ENCODE measurements at places on chromosomes 16 and 17. TPM values are rescaled to one million over a fixed set of nuclear protein-coding genes. Genes with fewer than 3 reads are reported as not detected.

Gene RPH3AL
- total RNA-seq: 4.8 TPM

DNA sequence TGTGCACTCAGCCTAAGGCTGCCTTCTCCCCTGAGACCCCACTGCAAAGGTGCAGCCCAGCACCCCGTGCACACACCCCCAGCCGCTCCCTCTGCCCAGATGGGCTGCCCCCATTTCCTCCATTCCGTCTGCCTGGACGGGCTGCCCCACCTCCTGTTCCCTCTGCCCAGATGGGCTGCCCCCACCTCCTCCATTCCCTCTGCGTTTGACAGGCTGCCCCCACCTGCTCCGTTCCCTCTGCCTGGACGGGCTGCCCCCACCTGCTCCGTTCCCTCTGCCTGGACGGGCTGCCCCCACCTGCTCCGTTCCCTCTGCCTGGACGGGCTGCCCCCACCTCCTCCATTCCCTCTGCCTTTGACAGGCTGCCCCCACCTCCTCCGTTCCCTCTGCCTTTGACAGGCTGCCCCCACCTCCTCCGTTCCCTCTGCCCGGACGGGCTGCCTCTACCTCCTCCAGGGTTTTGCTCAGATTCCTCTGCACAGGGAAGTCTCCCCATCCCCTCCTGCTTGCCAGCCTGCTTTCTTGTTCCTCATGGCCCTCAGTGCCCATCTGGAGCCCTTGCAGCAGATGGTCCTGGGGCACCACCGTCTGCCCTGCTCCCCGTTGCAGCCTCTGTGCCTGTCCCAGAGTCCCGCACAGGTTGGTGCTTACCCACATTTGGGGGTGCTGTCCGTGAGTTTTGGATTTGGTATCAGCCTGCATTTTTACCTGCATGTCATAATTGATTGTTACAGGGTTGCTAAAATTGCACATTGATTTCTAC is 23.4 kb upstream of the IL17C start:
- no peak for DNase-seq

Gene ST6GALNAC2
- total RNA-seq: 28.0 TPM

- DNase-seq: no peak
Measured at GRCh38 chr16:77111056-77111565, 79.9 kb upstream of the MON1B start.

- DNase-seq: no peak
Measured at GRCh38 chr17:76019833-76020467, 7.2 kb downstream of the EVPL start.

- DNase-seq: peak; percentile 26
Measured at GRCh38 chr16:12147681-12148080, 171.1 kb downstream of the SNX29 start.

GRCh38 chr16:53784291-53784690 is 80.3 kb downstream of the FTO start:
- no peak for DNase-seq

Gene NTN3
- 3.4 TPM for total RNA-seq

Gene GSG1L2
- not detected for total RNA-seq

GRCh38 chr17:20930081-20930760 is 112.6 kb downstream of the USP22 start:
- peak; percentile 19 for DNase-seq

Gene CCL16
- total RNA-seq: not detected

GRCh38 chr16:65989861-65990604 is 376.5 kb upstream of the CDH5 start:
- DNase-seq: no peak

- DNase-seq: no peak
Measured at GRCh38 chr16:84959045-84959576, 52.2 kb downstream of the ZDHHC7 start.

Gene KRTAP2-3
- total RNA-seq: 0.30 TPM

Gene KNOP1
- total RNA-seq: 10.9 TPM

DNA sequence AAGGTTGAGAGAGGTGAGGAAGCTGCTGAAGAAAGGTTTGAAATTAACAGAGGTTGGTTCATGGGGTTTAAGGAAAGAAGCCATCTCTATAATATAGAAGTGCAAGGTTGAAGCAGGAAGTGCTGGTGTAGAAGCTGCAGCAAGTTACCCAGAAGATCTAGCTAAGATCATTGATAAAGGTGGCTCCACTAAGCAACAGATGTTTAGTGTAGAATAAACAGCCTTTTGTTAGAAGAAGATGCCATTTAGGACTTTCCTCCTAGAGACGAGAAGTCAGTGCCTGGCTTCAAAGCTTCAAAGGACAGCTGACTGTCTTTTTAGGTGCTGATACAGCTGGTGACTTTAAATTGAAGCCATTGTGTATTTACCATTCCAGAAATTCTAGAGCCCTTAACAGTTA is 29.3 kb downstream of the GOSR1 start:
- no peak for DNase-seq

- DNase-seq: no peak
Measured at GRCh38 chr16:60727851-60728250, 1308.4 kb downstream of the CDH8 start.

DNA sequence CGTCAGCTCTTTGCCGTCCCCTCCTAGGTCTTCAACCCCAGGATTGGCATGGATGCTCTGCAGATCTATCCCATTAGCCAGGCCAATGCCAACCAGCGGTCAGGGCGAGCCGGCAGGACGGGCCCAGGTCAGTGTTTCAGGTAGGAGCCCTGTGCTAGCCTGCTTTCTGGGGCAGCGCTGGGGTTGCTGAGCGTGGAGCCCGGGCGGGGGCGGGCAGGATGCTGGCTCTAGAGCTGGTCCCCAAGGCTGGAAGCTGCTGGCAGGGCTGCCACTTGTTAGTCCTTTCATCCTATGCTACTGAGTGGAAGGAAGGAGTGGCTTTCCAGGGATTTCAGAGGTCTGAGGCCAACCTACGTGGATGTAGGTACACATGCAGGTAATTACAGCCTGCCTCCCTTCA is 12.3 kb downstream of the DHX38 start:
- DNase-seq: no peak

Gene TTYH2
- 16.5 TPM for total RNA-seq

DNA sequence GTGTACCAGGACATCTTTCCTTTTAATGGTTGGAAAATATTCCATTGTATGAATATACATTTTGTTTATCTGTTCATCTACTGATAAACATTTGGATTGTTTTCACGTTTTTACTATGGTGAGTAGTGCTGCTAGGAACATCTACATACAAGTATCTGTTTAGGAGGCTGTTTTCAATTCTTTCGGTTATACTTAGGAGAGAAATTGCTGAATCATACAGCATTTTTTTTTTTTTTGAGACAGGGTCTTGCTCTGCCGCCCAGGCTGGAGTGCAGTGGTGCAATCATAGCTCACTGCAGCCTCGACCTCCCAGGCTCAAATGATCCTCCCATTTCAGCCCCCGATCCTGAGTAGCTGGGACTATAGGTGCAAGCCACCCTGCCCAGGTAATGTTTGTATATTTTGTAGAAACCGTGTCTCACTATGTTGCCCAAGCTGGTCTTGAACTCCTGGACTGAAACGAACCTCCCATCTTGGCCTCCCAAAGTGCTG is 122.9 kb downstream of the CRLF3 start:
- DNase-seq: no peak

DNA sequence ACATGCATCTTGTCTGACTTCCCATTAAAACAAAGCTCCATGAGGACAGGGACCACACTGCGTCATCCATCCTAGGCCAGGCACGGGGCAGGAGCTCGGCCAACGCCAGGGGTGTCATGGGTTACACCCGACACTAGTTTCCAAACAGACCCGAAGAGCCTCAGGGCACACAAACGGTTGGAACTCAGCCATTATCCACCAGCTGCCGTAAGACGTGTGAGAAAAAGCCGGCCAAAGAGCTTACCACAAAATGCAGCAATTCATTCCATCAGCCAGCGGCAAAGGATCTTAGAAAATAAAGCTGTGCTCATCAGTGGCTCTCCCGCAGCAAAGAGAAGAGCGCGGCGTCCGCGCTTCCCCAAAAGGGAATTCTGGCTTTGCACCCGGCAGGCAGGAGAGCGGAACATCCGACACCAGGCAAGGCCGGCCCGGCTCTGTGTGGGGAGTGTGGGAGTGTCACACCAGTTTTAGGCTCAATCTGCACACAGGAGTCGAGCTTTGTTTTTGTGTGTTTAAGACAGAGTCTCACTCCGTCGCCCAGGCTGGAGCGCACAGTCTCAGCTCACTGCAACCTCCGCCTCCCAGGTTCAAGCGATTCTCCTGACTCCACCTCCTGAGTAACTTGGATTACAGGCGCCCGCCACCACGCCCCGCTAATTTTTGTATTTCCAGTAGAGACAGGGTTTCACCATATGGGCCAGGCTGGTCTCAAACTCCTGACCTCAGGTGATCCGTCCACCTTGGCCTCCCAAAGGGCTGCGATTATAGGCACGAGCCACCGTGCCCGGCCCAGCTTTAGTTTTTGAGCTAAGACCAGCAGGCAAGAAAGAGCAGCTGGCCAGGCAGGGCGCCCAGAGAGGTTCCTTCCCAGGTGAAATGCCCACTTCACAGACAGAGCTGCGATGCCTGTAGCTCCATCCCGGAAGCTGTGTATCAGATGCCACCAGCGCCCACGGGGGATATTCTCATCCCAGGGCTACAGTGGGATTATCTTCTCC is 1.5 kb downstream of the SLC38A8 start:
- peak; percentile 32 for DNase-seq

Gene CRHR1
- 0.39 TPM for total RNA-seq

- DNase-seq: no peak
Measured at GRCh38 chr17:79812353-79813258, 15.7 kb upstream of the CBX8 start.

- no peak for DNase-seq
Measured at GRCh38 chr16:70604407-70605282, 41.7 kb upstream of the IL34 start.

DNA sequence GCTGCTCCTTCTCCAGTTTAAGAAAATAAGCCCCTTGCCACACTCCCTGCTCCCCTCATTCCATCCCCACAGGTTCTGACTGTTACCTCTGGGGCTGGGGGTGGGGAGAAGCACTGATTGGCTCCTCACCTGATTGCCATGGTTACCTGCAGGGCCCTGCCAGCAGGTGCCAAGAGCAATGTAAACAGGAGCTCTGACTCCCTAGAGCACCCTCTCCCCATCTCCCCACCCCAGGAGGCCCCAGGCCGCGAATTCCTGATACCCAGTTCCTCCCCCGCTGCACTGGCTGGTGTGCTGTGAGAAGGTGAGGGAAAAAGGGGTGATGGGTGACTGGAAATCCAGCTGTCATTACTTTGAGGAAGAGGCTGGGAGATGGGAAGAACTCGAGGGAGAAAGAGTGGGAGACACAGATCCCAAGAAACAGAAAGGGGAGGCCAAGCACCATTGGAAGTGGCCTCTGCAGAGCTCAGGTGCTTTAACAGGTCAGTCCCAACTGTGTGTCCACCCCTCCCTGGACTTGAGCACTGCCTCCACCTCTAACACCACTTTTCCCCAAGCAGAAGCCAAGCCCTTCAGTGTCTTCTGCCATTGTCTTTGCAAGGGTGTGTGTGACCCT is 4.5 kb downstream of the PCGF2 start:
- no peak for DNase-seq

Gene ADAM11
- total RNA-seq: 0.89 TPM

GRCh38 chr16:58449768-58450167 is 50.2 kb upstream of the NDRG4 start:
- no peak for DNase-seq

Gene C16orf46
- 0.69 TPM for total RNA-seq

Gene CCDC144A
- 1.7 TPM for total RNA-seq

- DNase-seq: no peak
Measured at GRCh38 chr17:50634224-50634914, at the start of gene ABCC3. Gene ABCC3, plus strand, starts transcription at chr17:50634881. Its CDS starts 56 bp downstream, at chr17:50634937.

Gene TBC1D3B
- 0.39 TPM for total RNA-seq

Gene PDF
- total RNA-seq: 8.9 TPM

- DNase-seq: no peak
Measured at GRCh38 chr17:50308666-50309065, 34.4 kb downstream of the TMEM92 start.

DNA sequence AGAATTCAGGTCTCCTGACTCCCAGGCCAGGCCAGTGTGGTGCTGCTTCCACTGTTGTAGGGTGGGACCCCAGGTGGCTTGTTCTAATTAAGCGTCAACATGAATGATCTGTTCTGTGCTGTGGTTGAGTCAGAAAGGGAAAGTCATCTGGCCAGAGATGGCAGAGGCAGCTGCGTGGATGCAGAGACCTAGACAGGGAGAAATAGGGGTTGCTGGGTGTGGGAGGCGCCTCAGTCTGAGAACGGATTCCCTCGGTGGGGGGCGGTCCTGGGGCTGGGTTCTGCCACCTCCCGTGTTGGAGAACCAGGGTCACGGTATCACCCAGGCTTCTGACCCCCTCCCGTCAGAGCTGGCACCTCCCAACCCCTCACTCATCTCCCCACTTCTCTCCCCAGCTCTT is 5.6 kb downstream of the FBRS start:
- DNase-seq: no peak

Gene ITGA2B
- total RNA-seq: 2.4 TPM

GRCh38 chr16:88131256-88131655 is 180.0 kb downstream of the BANP start:
- no peak for DNase-seq

DNA sequence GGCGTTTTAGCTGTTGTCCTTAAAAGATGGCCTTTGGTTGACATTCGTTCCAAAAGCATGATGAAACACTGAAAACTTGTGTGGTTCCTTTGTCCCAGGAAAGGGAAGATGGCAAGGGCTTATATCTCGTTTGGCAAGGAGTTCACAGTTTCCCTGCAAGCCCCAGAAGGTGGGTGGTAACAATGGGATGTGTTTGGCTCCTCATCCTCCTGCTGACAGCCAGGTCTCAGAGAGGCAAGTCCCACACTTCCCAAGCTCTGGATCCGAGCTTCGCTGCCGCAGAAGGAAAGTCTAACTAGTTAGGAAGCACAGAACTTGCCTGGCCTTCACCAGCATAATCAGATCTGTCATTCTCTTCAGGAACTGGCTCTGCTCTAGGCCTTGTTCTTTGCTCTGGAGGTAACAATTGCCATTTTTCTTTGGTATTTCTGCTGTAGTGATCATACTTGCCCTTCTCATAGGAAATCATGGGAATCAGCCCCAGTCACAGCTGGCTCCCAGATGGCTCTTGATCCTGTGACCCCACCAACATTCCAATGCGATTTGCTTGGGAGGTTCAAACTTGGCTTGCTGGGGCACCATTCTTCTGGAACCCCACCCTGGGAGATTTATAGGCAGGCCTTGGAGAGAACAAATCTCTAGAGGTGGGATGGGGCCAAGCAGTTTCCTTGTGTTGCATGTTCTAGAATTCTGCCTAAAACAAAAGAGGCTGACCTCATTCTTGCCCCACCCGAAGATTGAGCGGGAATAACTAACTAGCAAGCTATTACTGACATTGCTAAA is 17.9 kb downstream of the KPNA2 start:
- peak; percentile 89 for DNase-seq

GRCh38 chr17:61635913-61636432 is 45.0 kb upstream of the NACA2 start:
- DNase-seq: peak; percentile 2

- DNase-seq: no peak
Measured at GRCh38 chr16:87380403-87380802, 3.2 kb downstream of the FBXO31 start.

Gene BTBD17
- not detected for total RNA-seq

Measured in skin of body (tissue), 3 donors.